Gastroesophageal sphincter (tissue), 4 donors: ENCODE measurements at places on chromosomes 4 and X.

- ATAC-seq: no peak
These were observed 714 bp downstream of the RTL3 start for GRCh38 chrX:78658414-78658813.

DNA sequence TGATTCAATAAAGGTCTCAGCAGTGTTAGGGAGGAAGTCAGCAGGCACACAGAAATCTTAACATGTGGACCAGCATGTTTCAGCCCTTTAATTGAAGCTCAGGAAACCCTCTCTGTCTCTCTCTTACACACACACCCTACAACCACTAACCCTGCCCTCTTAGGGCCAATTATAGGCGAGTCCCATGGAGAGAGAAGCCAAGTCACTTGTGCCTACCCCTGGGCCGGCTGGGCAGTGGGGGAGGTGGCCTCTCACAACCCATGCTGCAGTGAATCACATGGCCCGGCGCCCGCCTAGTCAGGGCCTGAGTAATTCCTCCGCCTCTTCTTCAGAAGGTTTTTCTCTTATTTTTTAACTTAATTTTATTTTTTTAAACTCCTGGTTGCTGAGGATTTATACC, 3.7 kb downstream of the FGD1 start:
- no peak for ATAC-seq

- ATAC-seq: no peak
These were observed 48.1 kb downstream of the NPY5R start for GRCh38 chr4:163391756-163392155.

DNA sequence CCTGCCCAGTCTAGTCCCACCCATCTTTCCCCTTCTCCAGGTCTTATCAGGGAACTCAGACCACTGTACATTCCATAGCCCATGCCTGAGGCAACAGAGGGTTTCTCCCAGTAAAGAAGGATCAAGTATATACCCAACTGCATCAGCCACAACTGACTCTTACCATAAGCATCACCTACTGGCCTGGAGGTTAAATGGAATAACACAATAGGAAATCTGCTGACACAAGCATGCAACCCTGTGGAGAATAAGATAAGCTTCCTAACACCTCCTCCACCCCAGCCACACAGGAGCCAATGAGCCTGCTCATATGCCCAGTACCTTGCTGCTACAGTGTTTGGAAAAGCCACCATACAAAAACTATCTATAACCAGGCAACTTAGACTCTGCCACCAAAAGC, 34.6 kb upstream of the PLK4 start:
- no peak for ATAC-seq

DNA sequence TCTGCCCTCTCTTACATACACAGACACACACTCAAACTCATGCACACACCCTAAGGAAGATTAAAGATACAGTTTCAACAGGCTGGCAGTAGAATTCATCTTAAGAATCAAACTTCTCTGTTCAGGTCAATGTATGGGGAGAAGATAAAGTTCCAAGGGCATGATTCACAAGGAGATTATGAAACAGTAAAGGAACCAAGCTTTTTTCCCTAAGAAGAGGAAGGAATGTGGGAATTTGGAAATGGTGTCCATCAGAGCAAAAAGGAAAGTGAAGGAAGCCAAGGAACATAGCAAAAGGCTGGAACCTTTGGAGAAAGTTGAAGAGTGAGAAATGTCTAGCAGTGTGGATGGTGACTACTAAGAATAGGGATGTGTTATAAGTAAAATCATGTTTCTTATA, 191.0 kb upstream of the NPY2R start:
- ATAC-seq: no peak

- ATAC-seq: no peak
These were observed 64.5 kb downstream of the GPRIN3 start for GRCh38 chr4:89242864-89243732.

DNA sequence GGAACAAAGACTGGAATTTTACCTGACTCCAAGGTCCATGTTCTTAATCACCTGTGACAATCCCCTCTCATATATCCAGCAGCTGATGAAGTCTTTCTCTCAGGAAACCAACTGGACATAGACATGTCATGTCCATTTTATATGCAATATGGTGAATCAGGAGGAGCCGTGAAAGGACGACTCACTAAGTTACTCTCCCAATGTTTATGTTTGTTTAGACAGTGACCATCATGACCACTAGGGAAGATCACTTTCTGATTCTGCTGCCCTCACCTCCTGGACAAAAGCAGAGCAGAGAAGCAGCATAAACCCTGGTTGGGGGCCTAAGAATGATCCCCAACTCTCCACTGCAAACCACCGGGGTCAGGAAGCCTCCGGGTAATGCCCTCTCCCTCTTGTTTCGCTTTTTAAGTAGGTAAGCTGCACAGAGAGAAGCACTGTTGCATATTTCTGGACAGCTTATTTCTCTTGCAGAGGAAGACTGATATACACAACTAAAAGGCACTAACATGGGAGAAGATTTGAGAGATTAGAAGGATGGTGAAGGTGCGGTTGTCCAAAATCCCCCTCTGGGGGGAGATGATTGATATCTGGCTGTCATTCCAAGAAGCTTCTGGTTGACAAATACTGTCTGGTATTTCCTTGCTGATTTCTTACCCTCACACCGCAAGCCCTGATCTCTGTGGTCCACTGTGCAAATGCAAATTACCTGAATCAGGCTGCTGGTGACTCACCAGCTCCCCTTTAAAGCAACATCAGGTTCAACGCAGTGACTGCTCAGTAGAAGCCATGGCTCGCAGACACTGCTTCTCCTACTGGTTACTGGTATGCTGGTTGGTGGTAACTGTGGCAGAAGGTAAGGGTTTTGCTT, at the start of gene ODAPH:
Gene ODAPH (plus strand): TSS at position 773 of the 871 bp plus-strand sequence. CDS start 17 bp downstream, at position 790.
- ATAC-seq: no peak
